ENCODE measurements at places on chromosomes 7 and 10.
A peak's percentile ranks its signal among the peaks of the same experiment; 100 is the strongest.

DNA sequence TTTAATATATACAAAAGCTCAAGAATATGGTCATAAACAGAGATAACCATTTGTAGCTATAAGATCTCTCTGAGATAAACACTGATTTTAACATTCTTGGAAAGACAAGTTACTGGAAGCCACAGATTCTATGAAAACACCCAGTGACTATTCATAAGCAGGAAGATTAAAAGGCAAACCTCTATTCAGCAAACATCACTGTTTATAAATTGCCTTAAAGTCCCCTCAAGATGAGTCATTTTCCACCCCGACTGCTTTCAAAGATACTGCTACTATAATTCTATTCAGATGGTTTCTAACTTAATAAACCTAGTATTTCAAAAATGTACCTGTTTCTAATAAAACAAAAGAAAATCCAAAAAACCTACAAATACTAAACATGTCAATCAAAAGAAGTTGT, 21.0 kb downstream of the TM9SF3 start:
- DNase-seq: no peak

DNA sequence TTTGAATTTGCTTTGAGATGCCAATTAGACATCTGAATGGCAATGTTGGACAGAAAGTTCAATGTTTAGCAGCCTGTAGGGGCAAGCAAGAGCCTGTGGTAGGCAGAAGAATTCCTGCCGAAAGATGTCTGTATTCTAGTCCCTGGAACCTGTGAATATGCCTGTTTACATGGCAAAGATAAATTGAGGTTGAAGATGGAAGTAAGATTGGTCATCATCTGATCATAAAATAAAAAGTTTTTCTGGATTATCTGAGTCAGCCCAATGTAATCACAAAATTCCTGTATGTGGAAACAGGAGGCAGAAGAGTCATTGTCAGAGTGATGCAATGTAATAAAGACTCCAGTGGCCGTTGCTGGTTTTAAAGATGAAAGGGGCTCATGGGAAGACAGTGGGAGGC, 430.5 kb downstream of the MDFIC start:
- DNase-seq: no peak

- no peak for DNase-seq
Observed at GRCh38 chr10:110372656-110373055, 67.9 kb upstream of the SMNDC1 start.

GRCh38 chr7:16989811-16990413, 108.1 kb upstream of the AGR3 start:
- DNase-seq: no peak

DNA sequence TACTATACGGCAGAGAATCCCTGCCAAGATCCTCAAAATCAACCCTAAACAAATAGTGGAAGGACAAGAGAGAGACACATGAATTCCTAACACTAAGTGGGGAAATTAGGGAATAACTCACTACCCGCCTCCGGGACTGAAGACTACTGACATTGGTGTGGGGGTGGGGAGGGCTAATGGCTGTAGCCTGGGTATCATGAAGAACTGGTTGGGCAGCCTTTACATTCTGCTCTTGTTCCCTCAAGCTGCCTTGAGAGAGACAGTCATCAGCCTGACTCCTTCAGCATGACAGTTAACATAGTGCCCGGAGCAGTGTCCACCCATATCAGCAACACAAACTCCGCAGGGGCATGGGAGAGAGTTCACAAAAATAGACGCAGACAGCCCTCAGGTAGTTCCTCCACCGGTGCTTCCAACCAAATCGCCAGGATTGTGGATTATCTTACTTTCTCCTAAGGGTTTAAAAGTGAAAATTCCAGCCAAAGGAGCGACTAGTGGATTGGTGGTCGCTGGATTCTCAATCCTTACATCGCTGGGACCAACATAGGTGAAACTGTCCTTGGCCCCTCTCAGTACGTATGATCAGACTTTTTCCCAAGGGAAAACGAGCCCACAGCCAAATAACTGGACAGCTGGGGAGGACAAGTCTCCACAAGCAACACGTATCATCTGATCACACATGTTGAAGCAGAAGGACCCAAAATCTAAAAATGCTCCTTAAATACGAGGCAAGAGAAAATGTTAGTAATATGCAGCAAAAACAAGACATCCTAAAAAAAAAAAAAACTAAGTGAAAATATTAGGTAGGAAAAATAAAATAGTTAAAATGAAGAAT, 22.6 kb downstream of the TMEM254 start:
- DNase-seq: no peak

DNA sequence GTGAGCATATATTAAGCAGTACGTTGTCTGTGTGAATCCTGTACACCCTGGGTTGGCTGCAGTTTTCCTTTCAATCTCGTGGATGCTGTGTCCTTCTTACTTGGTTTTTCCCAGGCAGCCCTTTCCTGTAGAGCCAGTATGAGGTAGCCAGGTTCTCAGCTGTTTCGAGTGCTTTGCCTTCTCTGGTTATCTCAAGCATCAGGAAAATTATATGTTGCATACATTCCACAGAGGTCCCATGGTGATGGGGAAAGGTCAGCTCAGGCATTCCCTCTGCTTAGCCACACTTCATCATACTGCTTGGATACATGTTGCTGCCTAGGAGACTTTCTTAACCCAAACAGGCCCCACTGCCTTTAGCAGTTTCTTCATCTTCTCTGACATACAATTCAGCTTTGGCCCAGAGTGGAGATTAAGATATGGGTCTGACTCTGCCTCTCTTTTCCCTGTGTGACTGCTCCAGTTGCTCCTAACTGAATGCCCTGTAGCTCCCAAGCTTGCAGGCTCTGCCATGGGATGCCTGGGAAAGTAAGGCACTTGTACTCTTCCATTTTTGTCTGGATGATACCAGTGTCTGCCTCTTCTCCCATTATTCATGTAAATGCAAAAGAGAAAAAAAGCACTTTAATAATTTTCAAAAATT, 11.3 kb downstream of the GNAI1 start:
- DNase-seq: no peak

DNA sequence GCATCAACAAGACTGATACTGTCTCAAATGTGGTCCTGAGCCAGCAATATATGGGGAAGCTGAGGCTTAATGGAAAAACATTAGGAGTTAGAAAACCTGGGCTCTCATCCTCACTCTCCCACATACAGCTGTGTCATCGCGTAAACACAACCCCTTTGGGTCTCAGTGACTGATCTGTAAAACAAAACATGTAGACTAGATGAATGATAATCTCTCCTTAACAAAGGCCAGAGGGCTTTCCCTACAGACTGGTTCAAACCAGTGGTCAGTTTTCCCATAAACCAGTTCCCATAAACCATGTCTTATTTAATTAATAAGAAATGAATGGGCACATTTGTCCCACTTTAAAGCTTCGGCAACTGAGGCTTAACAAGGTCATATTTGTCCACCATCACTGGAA, 48.1 kb downstream of the OSBPL3 start:
- no peak for DNase-seq

GRCh38 chr7:135757719-135758411, 9.3 kb upstream of the FAM180A start:
- DNase-seq: no peak

DNA sequence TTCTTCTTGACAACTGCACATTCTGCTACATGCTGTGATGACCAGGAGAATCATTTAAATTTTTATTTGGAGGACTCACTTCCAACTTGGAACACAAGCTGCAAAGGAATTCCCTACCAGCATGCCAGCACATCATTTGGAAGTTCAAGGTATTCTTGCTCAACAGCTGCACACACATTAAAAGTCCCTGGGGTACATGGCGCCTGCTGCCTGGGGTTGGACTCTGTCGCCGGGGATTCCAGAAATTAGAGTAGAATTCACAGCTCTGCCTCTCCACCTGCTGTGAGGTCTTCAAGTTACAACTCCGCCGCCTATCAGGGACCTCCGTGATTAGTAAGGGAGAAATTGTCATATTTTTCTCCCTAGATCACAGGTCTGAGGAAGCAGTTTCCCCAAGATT, 1.1 kb downstream of the ZNF32 start:
- DNase-seq: no peak

DNA sequence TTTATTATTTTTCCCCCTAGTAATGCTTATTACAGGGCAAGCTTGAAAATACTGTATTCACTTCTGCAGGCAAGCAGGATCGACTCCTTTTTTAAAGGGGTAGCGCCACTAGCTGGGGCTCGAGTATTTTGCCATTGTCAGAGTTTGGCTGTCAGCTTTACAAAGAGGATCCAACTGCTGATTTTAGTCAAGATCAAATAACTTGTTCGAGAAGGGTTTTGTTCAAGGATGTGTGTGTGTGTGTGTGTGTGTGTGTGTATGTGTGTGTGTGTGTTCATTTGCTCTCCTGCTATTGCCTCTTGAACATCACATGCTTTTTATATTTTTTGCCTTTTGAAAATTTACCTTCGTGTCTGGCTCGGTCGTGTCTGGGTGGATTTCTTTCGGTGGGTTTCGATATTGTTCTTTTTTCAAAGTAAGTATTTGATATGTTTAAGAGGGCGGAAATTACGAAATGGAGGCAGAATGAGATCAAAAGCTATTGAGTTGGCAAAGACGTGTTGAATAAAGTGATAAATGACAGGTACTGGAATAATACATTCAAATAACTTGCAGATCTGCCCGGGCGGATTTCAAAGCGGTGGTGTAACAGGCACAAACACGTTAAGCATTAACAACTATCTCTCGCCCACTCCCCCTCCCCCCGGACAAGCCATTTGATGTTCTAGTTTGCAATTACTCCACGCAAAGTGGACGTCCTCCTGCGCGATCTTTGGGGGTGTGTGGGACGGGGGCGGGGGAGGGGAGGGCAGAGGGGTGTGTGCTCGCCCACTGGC, 1.1 kb downstream of the ARID5B start:
- DNase-seq: no peak

- DNase-seq: no peak
Observed at GRCh38 chr7:155882596-155882995, 70.3 kb upstream of the SHH start.

GRCh38 chr10:104906112-104906511, 265.0 kb downstream of the SORCS3 start:
- DNase-seq: no peak

GRCh38 chr10:12459340-12459739, 110.0 kb downstream of the CAMK1D start:
- no peak for DNase-seq

DNA sequence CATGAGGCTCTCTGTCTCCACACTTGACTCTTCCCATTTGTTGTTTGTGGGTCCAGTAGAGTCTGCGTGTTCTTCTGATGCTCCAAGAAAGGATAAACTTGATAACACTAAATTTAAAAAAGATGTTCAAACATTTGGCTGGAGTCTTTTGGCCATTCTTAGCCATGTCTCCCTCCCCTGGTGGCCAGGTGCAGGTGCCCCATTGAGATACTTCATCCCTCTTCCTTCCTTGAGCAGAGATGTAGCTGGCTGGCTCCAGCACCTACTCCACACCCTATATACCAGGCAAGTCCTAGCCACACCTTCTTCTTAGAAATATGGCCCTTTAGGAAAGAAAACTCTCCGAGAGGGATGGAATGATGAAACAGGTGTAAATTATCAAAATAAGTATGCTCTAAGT, 103.2 kb upstream of the GJD4 start:
- no peak for DNase-seq

DNA sequence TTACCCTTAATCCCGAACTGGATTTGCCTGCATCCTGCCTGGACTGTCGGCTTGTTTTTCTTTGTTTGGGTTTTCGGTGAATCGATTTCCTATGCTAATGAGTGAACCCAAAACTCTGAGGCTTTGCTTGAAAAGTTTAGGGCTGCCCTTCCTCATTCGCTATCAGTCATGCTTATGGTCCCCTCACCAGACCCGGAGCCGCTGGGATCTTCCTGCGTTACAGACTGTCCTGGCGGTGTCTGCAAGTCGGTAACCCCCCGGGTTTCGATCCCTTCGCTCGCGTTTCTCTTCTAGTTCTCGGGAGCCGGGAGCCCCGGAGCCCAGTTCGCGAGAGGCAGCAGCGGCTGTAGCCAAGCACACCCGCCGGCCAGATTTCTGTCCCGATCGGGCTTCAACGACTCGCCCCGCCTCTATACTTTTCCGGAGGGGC, 2.2 kb downstream of the EMX2 start:
- DNase-seq: no peak

DNA sequence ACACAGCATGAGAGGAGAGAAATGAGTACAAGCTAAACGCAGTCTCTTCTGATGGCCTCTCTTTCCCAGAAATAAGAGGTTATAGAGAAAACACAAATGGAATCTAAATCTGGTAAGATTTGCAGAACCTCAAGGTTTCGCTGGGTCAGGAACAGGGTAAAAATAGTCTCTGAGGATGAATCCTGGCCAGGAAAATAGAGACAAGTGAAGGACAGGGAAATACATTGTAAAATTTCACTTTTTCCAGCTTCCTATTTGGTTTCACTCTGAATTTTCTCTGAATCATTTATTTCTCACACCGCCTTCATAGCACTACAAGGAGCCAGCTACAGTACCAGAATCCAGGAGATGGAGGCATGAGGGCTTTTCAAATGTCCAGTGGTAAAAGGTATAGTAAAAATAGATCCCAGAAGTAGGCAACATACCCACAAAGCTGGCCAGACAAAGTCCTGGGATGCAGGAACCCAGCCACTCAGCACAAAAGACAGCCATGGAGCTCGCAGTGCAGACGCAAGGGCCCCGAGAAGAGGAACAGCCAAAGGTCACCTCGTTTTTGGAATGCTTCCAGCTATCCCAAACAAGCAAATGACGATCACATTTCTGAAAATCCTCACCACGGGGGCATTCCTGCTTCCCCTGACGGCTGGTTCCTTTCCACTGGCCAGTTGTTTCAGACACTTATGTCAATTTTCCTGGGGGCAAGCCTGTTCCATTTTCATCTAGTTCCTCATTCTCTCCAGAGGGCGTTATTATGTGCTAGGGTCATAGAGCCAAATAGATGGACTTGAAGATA, 21.5 kb upstream of the IKZF1 start:
- no peak for DNase-seq

- DNase-seq: no peak
Observed at GRCh38 chr10:114379631-114380041, 24.7 kb downstream of the AFAP1L2 start.

DNA sequence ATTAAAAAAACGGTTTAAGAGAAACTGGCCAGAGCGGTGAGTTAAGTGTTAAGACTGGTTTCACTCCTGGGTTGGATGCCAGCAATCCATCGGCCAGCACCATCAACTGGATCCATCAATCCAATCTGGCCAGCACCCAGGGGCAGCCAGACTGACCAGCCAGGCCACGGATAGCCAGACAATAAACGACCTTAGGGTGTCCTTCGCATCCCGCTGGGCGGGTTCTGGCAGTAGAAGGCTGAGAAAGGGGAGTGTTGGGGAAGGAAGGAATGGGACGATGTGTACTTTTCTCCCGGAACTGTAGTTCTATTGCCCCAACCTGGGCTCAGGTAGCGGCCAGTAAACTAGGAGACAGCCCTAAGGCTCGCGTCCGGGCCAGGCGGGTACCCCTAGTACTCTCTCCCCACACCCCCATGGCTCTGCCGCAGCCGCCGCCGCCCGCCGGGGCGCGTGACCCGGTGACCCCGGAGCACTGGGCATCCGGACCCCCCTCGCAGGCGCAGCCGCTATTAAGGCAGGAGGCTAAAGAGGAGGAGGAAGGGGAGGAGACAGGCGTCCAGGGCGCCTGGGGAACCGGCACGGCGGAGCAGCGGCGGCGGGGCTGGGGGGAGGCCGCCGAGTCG, at the start of gene CASD1:
CASD1 (plus strand) TSS at position 546 of the 623 bp plus-strand sequence. CDS start 276 bp downstream, outside the sequence.
- peak; percentile 39 for DNase-seq

GRCh38 chr7:130266258-130266960, at the start of gene CPA2:
Gene CPA2 (plus strand): TSS chr7:130266863. CDS start chr7:130266882, 19 bp downstream.
- DNase-seq: no peak
